Sigmoid colon (tissue), 7 donors: ENCODE measurements at places on chromosomes 4 and X. TPM values are rescaled to one million over a fixed set of nuclear protein-coding genes. Genes with fewer than 3 reads are reported as not detected.

- no peak overlapping the region for H3K4me3 ChIP-seq
- DNase-seq = no peak
- no peak overlapping the region for H3K27ac ChIP-seq
- no peaks in the 10 kb centered on the region for H3K27me3 ChIP-seq
- no peaks in the 10 kb centered on the region for H3K4me1 ChIP-seq
Observed at GRCh38 chr4:16809943-16810342, 88.5 kb downstream of the LDB2 start.

GRCh38 chr4:167939863-167940616, 152.3 kb upstream of the ANXA10 start:
- H3K27me3 ChIP-seq = no peaks in the 10 kb centered on the region
- no peak overlapping the region for H3K27ac ChIP-seq
- H3K4me3 ChIP-seq = no peak overlapping the region
- H3K36me3 ChIP-seq = no peaks in the 10 kb centered on the region
- DNase-seq = no peak

The STK26 gene
- 10.2 TPM for polyA plus RNA-seq

- no peaks in the 10 kb centered on the region for H3K27me3 ChIP-seq
- DNase-seq = no peak
- peak overlapping the region; percentile 76 for H3K27ac ChIP-seq
Observed at GRCh38 chr4:80037864-80038263, 35.2 kb downstream of the ANTXR2 start.

DNA sequence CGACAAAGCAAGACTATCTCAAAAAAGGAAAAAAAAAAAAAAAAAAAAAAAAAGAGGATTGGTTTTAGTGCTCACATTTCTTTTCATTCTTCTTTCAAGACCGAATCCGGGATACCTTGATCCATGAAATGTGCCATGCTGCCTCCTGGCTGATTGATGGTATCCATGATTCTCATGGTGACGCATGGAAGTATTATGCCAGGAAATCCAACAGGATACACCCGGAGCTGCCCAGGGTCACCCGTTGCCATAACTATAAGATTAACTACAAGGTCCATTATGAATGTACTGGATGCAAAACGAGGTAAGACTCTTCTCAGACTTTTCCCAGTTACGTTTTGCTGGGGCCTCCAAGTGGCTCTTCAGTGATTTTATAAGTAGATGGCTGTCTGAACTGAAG, 6.1 kb downstream of the CXCR3 start:
- peaks cover 5% of the 10 kb centered on the region for H3K36me3 ChIP-seq
- no peak overlapping the region for H3K4me3 ChIP-seq
- DNase-seq = peak; percentile 25
- H3K27ac ChIP-seq = no peak overlapping the region
- no peaks in the 10 kb centered on the region for H3K27me3 ChIP-seq

DNA sequence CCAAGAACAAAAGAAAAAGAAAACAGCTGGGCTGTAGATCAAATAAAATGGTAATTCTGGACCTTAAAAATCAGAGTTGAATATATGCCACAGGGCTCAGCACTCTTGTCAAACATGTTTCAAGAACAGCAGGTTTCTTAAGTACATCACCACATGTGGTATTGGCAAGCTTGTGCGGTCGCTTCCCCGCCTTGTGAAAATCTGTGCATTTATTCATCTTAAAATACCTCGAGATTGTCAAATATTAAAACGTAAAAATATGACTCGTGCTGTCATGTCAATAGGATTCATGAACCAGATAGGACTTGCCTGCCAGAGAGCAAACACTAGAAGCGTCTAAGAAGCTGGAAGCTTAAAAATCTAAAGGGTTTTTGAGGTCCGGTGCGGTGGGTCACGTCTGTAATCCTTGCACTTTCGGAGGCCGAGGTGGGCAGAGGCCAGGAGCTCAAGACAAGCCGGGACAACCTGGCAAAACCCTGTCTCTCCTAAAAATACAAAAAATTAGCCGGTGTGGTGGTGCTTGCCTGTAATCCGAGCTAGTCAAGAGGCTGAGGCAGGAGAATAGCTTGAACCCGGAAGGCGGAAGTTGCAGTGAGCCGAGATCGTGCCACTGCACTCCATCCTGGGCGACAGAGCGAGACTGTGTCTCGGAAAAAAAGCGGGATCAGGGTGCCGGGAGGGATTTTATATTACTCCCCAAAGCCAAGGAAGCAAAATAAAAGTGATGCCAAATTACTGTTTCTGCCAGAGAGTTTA, 40.2 kb upstream of the TMEM154 start:
- no peaks in the 10 kb centered on the region for H3K36me3 ChIP-seq
- no peak for DNase-seq
- H3K27ac ChIP-seq = no peak overlapping the region
- no peak overlapping the region for H3K4me3 ChIP-seq
- H3K4me1 ChIP-seq = no peaks in the 10 kb centered on the region
- H3K27me3 ChIP-seq = no peaks in the 10 kb centered on the region

- H3K4me1 ChIP-seq = no peaks in the 10 kb centered on the region
- peaks cover 19% of the 10 kb centered on the region for H3K36me3 ChIP-seq
- DNase-seq = no peak
Observed at GRCh38 chrX:55007656-55008055, 7.5 kb downstream of the APEX2 start.

DNA sequence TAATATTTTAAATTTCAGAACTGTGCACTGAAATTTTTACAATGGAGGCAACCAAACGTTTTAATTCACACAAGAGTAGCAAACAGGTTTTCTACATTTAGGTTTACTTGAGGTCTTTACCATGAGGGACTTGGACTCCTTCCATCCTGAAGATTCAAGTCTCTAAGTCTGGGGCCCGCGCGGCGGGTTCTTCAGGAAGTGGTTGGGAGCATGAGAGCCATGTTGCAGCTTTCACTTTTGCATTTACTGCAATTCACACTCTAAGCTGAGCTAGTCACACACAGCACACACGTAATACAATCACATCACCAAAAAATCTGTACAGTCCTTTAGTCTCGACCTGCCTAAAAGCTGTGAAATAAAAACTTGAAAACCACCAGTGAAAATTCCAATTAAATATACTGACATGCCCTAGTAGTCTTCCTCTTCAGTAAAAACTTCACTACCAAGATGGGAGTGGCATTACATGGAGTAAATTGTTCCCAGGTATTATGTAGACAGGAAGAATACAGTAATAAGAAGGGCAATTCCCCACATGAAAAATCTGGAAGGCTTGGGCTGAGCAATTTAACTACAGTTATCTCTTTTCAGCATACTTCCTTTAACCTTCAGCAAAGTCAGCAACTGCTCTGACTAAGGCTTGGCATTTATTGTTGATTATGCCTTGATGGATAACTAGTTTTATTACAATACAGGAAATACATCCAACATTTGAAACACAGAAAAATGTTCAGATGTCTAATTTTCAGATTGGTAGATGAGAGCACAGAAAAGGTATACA, 571.1 kb upstream of the DIPK2B start:
- H3K27me3 ChIP-seq = no peaks in the 10 kb centered on the region
- peak overlapping the region; percentile 66 for H3K27ac ChIP-seq
- H3K4me1 ChIP-seq = peaks cover 5% of the 10 kb centered on the region
- H3K36me3 ChIP-seq = no peaks in the 10 kb centered on the region

DNA sequence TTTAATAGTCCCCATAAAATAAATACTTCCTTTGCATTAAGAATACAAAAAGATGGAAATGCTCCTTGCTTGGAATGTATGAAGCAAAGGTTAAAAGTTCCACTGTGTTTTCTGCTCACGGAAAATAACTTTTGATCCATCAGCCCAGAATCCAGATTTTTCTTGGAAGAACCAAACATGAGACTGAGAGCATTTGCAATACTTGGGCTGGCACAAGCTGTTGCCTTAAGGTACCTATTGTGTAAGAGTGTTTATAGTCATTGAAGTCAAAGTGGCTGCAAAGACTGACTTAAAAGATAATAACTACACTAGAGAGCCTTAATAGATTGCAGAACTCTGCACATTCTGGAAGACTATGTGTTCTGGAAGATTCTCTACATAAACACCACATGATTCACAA, 281.4 kb downstream of the RAB28 start:
- no peak overlapping the region for H3K27ac ChIP-seq
- H3K4me1 ChIP-seq = no peaks in the 10 kb centered on the region
- no peak overlapping the region for H3K4me3 ChIP-seq

DNA sequence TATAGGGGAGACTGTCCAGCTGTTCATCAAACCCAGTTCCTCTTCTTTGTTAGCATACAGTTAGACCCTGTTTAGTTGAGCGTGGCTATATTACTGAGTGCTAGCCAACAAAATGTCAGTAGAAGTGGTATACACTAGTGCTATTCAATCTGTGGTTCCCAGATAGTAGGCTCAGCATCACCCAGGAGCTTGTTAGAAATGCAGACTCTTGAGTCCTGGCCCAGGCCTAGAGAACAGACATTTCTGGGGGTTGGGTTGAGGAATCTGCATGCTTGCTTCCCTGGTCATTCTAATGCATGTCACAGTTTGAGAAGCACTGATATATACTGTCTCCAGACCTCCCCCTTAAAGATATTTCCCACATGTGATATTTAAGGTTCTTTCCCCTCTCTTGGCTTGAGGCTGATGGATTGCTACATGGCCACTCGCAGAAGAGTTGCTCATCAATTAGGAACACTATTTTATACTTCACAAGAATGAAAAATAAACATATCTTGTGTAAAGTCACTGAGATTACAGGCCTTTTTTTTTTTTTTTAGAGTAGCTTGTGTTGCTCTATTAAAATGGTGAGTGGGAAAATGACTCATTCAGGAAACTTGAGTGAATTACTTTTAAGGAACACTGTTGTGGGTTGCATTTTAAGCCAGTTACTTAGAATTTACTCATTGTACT, 289.0 kb downstream of the STIM2 start:
- H3K36me3 ChIP-seq = no peaks in the 10 kb centered on the region
- H3K27me3 ChIP-seq = no peaks in the 10 kb centered on the region
- no peak overlapping the region for H3K27ac ChIP-seq
- no peaks in the 10 kb centered on the region for H3K4me1 ChIP-seq
- H3K4me3 ChIP-seq = no peak overlapping the region

DNA sequence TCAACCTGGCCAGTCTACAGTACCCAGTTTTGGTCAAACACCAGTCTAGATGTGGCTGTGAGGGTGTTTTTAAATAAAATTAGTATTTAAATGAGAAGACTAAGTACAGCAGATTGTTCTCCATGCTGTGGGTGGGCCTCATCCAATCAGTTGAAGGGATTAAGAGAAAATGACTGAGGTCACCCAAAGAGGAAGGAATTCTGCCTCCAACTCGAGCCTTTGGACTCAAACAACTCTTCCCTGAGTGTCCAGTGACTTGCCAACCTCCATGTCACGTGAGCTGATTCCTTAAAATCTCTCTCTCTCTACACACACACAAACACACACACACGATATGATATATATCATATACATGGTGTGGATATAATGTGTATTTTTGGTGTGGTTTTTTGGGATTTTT, 10.0 kb downstream of the TREX2 start:
- no peak for DNase-seq
- no peaks in the 10 kb centered on the region for H3K36me3 ChIP-seq
- no peak overlapping the region for H3K4me3 ChIP-seq
- no peaks in the 10 kb centered on the region for H3K27me3 ChIP-seq
